ENCODE measurements at places on chromosomes 2 and 18.

- no peak for DNase-seq
Measured at GRCh38 chr18:74453642-74454198, 3.4 kb downstream of the DIPK1C start.

DNA sequence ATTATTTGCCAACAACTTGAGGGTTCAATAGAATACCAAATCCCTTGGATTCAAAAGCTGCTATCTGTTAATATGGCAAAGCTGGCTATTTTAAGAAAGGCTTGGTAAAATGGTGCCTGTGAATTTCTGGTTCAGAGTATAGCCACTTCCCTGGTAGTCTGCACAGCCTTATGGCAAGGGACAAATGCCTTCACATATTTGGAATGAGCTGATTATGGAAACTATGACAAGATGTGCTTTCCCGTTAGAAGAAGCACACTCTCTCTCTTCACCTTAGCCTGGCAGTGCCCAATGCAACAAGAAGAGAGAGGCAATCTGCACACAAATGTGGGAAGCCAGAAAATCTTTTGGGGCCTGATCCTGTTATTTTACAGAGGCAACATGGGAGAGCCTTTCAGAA is 47.5 kb upstream of the MAP3K20 start:
- DNase-seq, result no peak

DNA sequence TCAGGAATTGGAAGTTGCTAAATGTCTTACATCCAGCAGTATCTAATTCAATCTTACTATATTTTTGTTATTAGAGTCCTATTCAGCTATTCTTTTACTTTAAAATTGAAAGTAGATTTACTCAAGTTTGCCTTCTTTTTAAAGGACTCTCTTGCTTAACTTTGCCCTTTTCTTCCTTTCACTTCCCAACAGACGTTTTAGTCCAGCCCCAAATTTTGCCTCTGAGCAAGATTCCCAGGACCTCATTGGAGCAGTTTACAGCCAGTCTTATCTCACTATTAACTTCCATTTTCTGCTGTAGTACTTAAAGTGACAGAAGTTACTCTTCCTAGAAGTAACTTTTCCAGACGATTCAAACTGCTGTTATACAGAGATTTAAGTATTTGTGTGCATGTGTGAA is 1.7 kb upstream of the PRKD3 start:
- peak; percentile 55 for DNase-seq

DNA sequence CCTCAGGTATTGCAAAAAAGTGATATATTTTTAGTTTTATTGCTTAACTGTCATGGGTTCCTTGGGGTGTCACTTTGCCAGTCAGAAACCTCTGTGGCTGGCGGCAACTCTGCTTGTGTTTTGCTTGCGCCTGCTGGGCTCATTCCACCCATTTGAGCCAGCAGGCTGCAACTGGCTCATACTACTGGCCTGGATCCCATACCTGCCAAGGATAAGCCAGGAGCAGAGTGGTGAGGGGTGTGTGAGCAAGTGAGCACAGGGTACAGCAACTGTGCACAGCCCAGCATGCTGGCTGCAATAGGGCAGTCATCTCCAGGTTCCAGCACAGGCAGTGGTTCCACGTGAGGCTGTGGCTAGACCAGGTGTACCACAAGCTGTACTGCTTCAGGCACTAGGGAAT is 687.5 kb downstream of the NYAP2 start:
- no peak for DNase-seq

DNA sequence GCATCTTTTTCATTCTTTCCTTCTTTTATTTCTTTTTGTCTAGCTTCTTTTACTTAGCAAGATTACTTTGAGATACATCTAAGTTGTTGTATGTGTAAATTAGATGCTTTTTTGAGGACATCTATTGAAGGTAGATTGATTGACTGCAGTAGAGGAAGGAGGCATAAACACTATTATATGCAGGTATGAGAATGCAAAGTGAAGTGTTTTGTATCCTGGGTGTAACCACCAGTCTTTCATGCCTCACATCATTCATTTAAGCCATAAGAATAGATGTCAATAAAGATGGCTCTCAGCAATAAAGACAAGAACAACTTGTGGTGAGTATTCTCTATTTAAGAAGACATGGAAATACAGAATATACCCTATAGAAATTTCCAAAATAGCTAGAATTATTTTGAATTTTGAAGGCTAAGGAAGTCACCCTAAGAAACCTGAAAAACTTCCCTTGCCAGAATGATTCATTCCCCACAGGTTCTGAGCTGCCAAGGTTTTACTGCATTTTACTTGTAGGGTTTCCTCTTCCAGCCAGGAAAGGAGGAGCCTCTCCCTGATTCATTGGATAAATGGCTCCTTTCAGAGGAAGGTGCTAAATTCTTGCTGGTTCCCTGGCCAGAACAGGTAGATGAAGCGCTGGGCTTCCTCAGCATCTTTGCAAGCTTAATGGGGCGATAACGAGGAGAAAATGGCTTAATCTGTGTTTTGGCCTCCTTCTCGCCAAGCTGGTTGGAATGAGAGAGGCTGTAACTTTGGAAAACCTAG is 279.8 kb upstream of the SLC14A2 start:
- DNase-seq, result peak; percentile 66

DNA sequence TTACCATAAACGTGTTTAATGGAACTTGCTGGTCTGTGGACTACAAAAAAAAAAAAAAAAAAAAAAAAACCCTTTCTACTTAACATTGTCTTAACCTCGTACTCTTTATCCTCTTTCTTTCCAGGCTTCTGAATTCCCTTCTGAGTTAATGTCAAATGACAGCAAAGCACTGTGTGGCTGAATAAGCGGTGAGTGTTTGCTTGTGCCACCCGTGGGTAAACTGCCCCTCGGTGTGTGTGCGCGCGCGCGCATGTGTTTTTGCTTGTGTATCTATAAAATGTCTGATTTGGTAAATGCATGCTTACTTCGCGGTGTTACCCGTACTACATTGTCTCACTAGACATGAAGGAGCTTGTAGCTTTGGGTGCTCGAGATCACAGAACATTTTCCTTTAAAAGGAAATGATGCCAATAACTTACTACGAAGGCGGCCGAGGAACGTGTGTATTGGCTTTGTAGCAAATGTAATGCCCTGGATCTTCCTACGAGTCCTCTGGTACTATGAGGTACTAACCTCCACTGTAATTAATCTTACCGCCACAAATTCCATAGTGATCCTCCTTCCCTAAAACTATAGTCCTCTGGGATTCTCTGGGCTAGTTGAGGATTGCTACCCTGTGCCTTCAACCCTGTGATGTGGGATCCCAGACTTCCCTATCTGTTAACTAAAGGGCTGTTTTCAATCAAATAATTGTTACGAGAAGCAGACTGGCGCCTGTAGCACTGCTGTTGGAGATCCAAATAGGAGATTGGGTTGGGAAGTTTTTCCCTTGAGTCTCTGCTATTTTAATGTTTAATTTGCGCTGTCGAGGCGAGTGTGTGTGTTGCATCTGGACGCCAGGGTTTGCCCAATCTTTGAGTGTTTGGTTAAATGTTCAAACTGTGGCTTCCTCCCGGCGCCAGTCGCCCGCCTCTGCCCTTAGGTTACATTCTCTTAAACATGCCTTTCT is 1.1 kb downstream of the ID2 start:
- no peak for DNase-seq

DNA sequence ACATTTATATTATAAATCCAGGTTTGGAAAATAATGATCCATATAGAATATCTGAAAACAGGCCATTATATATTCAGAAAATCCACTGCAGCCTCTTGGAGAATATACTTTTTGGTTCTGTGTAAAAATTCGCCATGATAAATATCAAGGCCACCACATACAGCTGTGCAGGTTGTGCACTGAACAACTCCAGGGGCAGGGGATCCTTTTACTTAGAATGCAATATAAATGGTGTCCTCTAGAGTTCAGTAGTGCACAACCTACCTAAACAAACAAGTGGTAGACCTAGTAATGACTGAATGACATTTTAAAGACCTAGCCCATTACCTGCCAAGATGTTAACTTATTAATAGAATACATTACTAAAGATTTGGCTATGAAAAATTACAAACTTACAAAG is 22.4 kb downstream of the MOGAT1 start:
- no peak for DNase-seq

DNA sequence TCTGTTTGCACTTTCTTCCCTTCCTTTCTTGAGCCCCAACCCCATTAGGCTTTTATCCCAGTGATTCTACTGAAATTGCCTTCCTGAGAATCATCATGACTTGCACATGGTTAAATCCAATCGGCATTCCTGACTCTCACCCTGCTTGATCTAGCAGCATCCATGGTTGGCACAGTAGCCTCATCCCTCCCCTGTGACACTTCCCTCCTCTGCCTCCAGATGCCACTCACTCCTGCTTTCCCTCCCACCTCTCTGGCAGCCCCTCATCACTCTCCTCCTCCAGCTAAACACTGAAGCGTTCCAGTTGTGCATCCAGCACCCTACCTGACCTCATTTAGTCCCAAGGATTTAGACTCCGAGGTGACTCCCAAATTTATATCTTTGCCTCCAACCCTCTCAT is 114.7 kb downstream of the GALNT14 start:
- DNase-seq, result no peak

GRCh38 chr2:50069454-50069853 is 915.1 kb upstream of the FSHR start:
- no peak for DNase-seq

- DNase-seq, result no peak
Measured at GRCh38 chr2:31414601-31415241, at the start of gene XDH. Gene XDH (minus strand): TSS chr2:31414742. CDS start chr2:31414666, 76 bp downstream.

GRCh38 chr2:75311993-75312392 is 112.7 kb upstream of the TACR1 start:
- DNase-seq, result no peak

DNA sequence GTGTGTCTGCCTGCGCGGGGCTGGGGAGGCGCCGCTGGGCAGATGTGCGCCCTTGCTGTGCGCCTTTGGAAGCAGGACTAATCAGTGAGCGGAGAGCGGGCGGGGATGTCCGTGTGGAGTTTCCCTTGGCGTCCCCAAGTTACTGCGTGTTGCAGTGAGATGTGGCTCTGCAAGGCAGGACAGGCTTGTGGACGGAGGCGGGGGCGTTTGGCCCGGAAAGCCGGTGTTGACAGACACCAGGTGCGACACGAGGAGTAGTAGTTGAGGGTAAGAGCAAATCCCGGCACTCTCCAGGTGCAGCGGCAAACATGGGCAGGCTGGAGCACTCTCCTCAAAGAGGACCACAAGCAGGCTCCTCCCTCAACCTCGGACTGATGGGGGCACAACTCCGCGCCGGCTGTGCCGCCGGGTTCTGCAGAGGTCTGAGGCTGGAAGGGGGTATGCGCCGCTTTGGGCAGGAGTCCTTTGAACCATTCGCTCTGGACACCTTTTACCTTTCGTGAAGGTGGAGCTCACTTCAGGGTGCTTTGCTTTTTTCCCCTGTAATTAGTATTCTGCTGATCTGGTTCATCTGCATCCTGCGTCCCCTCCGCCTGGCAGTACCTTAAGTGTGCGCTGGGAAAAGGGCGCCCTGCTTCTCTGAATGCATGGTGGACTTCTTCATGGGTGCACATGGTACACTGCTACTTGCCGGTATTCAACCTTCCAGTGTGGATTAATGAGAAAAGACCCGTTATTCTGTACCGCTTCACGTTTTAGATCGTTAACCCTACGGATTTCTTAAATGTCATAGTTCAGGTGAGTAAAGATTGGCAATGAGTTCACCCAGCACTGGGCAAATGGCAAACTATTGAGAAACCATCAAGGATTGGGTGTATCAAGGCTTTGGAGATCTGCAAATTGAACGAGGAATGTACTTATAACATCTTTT is 608 bp downstream of the CDH7 start:
- no peak for DNase-seq

- DNase-seq, result no peak
Measured at GRCh38 chr18:46399303-46399702, 257.7 kb downstream of the LOXHD1 start.

- DNase-seq, result no peak
Measured at GRCh38 chr2:196253116-196253480, 81.7 kb upstream of the STK17B start.

DNA sequence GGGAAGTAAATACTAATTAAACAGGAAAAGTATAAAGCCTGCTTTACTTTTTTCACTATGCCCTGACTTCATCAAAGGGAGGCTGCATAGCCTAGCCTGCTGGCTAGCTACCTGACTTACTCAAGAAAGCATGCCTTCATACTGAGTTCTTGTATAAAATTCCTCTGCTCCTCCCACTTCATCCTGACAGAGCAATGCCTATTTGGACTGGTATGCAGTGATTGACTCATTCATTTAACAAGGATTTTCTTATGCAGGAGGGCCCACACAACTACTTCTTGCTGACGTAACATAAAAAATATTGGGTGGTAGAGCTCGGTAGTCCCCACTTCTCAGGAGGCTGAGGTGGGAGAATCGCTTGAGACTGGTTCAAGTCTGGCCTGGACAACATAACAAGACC is 70.5 kb downstream of the PRPF40A start:
- peak; percentile 34 for DNase-seq

DNA sequence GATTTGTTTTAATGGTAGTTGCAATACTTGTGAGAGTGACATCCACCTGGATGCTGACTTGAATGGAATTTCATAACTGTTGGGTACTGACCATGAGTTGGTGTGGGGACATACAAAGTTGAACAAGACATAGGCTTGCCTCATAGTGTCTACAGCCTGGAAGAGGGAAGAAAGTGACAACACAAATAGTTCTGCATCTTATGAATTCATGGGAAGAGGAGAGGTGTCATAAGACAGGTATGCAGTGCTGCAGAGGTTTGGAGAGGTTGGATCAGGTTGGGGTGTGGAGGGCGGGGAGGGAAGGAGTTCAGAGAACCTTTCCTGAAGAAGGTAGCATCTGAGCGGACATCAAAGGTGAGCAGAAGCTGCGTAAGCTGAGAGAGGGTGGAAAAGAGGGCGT is 44.0 kb downstream of the HRH4 start:
- no peak for DNase-seq

- peak; percentile 72 for DNase-seq
Measured at GRCh38 chr2:234444893-234445292, 52.0 kb downstream of the ARL4C start.

DNA sequence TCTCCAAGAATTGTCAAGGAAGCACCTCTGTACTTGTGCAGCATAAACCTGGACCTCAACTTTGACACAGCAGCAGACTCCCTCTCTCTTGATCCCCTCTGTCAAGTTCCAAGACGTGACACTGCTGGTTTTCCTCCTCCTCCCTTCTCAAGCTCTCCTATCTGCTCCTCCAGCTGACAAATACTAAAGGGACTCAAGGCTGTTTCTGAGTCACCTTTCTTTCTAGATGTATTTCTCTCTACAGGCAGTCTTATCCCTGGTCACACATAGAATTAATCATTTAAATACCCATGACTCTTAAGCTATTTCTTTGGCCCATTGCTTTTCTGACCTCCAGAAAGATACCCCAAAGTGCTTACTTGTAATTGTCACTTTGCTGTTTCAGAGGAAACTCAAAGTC is 53.5 kb downstream of the SEPTIN10 start:
- DNase-seq, result no peak

GRCh38 chr2:38601463-38602135 is 1.1 kb downstream of the HNRNPLL start:
- DNase-seq, result no peak

DNA sequence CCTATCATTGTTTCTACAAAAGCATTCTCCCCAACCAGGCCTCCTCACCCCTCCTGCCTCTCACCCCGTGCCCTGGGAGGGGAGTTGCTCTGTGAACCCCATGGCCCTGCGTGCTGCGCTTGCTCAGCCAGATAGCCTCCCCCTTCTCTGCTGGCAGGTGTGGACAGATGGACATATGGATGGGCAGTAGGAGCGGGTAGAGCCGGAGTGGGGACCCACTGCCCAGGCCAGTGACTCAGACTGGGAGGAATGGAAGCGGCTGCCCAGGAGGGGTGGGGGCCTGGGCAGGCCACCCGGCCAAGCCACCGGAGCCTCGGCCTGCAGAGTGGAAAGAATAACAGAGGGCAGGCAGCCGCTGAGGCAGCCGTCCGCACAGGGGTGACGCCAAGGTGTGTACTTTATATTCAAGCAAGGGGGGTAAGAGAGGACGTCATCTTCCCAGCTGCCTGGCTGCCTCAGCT is 8.7 kb downstream of the CYP26B1 start:
- no peak for DNase-seq

- no peak for DNase-seq
Measured at GRCh38 chr2:156434461-156435291, 1.5 kb upstream of the GPD2 start.

Data from astrocyte of the cerebellum (primary cell).